ENCODE measurements at places on chromosomes 1 and 21.

DNA sequence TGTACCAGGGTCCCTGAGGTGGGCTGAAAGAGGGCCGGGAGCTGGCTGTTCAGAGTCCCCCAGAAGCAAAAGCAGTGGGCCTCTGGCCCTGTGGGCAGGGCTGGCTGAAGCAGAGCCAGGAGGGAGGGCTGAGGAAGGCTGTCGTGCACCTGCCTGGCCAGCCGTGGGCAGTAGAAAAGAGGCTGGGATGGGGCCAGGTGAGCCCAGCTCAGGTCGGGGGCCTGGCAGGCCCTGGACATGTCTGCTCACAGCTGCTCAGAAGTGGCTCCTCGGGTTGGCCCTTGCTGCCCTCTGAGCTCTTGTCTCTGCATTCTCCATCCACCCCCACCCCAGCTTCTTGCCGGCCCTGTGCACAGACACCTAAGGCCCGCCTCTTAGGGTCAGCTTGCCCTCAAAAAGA, 60.0 kb downstream of the TCP10L start:
- no peak for DNase-seq

- DNase-seq: no peak
These were observed 304.6 kb downstream of the DISC1 start for GRCh38 chr1:231931146-231931545.

GRCh38 chr21:38712664-38713063, 93.1 kb upstream of the ETS2 start:
- DNase-seq: no peak

DNA sequence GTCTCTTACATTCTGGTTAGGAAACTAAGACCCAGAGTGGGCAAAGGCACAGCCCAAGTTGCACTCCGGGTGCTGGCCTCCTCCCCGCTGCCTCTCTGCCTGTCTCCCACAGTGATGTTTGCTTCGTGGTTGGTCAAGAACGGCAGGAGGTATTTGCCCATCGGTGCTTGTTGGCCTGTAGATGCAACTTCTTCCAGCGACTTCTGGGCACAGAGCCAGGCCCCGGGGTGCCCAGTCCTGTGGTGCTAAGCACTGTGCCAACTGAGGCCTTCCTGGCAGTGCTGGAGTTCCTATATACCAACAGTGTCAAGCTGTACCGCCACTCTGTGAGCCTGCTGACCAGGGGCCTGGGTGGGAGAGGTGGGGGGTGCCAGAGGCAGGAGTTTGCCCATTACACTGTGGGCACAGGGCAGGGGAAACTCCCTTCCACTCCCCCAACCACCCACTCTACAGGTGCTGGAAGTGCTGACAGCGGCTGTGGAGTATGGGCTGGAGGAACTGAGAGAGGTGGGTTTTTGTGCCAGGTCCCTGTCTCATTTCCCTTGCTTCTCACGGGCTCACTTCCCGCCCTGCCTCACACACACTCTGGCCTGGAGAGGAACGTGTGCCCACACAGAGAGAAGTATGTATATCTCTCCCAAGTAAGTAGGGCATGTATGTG, 1.9 kb downstream of the BTBD19 start:
- DNase-seq: peak; percentile 13

GRCh38 chr1:204672482-204673121, 12.9 kb downstream of the LRRN2 start:
- DNase-seq: no peak

- DNase-seq: no peak
These were observed 8.8 kb downstream of the IFNGR2 start for GRCh38 chr21:33411949-33412430.

DNA sequence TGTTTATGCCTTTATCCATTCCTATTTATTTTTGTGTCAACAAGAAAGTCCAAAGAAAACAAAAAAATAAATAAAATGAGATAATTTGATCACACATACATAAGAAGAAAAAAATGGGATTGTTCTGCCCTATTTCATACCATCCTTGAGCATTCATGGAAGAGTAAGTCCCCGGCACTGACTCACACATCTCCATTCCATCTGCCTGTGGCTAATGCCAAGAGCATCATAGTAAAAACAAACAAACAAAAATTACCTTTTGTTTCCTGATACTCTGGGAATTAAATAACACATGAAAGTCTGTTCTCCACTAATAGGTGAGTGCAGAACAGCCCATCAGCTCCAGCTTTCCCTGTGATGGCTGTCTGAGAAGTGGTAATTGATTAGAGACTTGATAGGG, 48.1 kb upstream of the BACE2 start:
- DNase-seq: no peak

DNA sequence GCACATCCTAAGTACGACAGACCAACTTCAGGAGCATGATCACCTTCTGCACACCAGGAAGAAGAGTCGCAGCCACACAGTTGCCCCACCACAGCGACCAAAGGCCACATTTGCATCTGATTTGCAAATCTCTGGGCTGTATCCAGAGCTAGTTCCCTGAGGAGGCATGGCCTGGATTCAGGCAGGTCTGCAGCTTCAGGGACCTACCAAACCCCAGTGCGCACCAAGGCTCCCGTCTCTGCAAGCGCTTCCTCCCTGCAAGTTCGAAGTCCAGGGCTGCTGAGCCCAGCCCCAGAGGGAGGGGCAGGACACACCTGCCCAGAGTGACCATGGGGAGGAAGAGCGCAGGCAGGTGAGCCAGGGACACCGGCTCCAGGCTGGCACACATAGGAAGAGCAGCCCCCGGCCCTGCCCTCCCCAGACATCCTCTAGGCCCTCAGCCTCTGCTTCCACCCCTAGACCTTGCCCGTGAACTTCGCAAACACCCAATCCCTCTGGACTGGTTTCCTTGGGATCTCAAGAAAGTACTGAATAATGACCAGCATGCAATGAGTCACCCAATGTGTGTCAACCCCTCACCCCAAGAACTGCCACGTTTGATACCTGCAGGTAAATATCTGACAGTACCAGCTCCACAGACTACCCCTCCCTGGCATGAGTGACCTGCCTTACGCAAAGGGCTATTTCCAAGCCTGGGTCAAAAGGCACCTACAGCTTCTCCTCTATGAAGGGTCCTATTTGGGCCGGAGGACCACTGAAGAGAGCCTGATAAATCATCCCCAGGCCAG, 36.8 kb downstream of the CASZ1 start:
- DNase-seq: no peak

GRCh38 chr1:202852163-202852904, 36.6 kb downstream of the RABIF start:
- peak; percentile 57 for DNase-seq

- no peak for DNase-seq
These were observed 279.6 kb downstream of the TM2D1 start for GRCh38 chr1:61445269-61445825.

DNA sequence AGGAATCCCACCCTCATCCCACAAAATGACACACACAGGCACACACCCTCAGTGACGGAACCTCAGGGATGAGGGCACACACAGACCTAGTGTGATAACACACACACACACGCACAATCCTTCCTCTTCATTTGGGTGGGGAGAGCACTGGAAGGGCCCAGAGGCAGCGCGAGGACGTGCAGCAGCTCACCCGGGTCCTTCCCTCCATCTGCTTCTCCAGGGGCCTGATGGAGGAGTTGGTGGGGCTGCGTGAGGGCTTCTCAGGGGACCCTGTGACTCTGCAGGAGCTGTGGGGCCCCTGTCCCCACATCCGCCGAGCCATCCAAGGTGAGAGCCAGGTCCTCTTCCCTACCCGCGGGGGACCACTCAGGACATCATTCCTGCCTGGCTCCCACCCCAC, 557 bp downstream of the CLCNKA start:
- no peak for DNase-seq

DNA sequence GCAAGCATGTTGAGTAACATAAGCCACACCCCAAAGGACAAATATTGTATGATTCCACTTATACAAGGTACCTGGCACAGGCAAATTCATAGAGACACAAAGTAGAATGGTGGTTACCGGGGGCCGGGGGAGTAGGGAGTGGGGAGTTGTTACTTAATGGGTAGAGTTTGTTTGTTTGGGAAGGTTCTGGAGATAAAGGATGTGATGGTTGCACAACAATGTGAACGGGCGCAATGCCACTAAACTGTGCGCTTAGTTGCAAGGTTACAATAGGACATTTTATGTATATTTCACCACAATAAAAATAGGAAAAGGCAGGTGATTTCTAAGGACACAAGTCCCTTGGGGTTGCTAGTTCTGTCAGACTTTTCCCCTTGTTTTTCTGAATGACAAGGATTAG, 516.6 kb downstream of the KIF26B start:
- DNase-seq: no peak

GRCh38 chr1:181765451-181766026, 282.2 kb downstream of the CACNA1E start:
- DNase-seq: no peak

- DNase-seq: no peak
These were observed 30.1 kb upstream of the NPPB start for GRCh38 chr1:11888877-11889208.

DNA sequence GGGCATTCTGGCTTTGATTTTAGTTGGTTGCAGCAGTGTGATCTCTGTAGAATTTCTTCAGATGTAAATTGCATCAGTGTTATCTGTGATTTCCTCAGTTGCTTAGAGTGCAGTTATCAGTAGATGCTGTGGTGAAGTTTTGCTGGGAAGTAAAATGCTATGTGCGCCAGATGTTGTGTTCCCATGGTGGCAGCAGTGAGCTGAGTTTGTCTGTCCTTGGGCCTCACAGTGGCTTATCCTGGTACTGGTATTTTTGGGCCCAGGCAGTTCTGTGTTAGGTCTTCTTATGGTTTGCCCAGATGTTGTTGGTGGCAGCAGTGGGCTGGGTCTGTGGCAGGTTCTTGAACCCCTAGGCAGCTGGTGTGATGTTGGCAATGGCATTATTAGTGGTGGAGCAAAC, 1242.1 kb downstream of the PLA2G4A start:
- no peak for DNase-seq

GRCh38 chr1:175841738-175842187, 98.4 kb upstream of the TNR start:
- DNase-seq: no peak

GRCh38 chr21:36825658-36826057, 126.7 kb downstream of the SIM2 start:
- DNase-seq: no peak

- DNase-seq: no peak
These were observed 19.1 kb downstream of the OPTC start for GRCh38 chr1:203512848-203513584.

Data from glutamatergic neuron (in vitro differentiated cells).